ENCODE measurements at places on chromosomes 6 and 20. TPM values are rescaled to one million over a fixed set of nuclear protein-coding genes. Genes with fewer than 3 reads are reported as not detected.

PRPH2 gene
- total RNA-seq, result 0.19 TPM

HLA-DQB1 gene
- total RNA-seq, result not detected

LSM14B gene
- total RNA-seq, result 36.6 TPM

YWHAB gene
- total RNA-seq, result 112 TPM

PCK1 gene
- total RNA-seq, result not detected

VPS52 gene
- 35.5 TPM for total RNA-seq

LPIN3 gene
- 2.4 TPM for total RNA-seq

Measured in endothelial cell of coronary artery (primary cell).